Airway epithelial cell (primary cell): ENCODE measurements at places on chromosomes 11 and 22. TPM values are rescaled to one million over a fixed set of nuclear protein-coding genes. Genes with fewer than 3 reads are reported as not detected.

The EML3 gene
- total RNA-seq: 20.8 and 25.4 TPM in 2 replicates

The OR52K1 gene
- not detected in 2 replicates for total RNA-seq

The GALNT18 gene
- 37.9 and 40.8 TPM in 2 replicates for total RNA-seq

The OR52I1 gene
- not detected in 2 replicates for total RNA-seq

The OR52B4 gene
- total RNA-seq: not detected in 2 replicates

The APOL4 gene
- 0.56 and 0.65 TPM in 2 replicates for total RNA-seq
